Iris pigment epithelial cell (primary cell): ENCODE measurements at places on chromosomes 5 and 9.
A peak's percentile ranks its signal among the peaks of the same experiment; 100 is the strongest.

GRCh38 chr9:18545636-18546360 is 71.8 kb downstream of the ADAMTSL1 start:
- peak; percentile 28 for DNase-seq

DNA sequence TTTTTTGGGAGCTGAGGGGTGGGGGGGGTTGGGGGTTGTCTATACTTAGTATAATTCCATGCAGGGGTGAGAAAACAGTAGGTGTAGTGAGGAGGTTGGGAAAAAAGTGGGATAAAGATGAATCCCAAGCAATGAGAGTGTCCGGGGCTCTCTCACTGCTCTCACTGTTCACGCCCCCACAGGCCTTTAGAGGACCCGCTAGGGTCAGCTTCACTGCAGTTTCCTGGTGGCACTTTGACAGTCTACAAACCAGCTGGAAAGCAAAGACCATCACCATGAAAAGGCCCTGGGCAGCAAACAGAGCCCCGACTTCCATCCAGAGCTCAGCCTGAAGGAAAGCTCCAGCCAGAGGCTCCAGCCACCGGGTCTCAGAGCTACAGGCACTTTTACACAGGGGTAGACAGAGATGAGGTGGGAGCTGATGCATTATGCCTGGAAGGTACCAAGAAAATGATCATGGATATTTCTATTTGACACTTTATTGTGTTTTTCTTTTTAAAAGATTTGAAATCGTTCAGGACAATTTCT is 355.1 kb downstream of the ADAMTS6 start:
- no peak for DNase-seq

GRCh38 chr9:114864471-114864870 is 58.6 kb upstream of the TNFSF15 start:
- DNase-seq: no peak

DNA sequence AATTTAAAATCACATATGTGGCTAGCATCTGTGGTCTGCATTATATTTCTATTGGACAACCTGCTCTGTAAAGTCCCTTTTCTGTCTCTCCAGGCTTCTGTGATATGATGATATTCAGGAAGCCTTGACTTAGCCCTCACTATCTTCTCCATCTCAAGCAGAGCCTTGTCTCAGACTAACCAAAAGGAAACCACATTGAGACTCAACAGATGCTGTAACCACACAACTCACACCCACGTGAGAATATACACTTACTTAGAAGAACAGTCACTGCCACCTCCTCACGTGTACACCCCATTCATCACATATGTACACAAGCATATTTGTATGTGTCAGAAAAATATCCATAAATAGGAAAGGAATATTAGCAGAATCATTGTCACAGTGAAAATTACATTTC is 33.6 kb downstream of the HTR4 start:
- no peak for DNase-seq

DNA sequence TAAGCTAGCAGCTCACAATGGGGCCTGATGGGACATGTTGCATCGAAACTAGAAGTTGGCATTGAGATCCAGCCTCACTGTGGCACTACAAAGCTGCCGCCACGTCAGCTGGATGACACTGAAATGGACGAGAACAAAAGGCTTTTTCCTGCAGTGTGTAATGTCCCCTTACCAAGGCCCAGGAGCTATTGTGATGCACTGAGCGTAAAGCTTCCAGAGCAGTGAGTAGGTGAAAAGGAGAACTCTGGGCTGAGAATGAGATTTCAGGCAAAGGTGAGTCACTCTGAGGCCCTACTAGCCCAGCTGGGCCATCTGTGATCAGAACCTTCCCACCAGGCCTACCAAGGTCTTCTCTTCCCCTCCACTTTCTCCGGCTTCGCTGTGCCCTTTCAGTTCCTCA is 528.1 kb upstream of the KLF4 start:
- DNase-seq: no peak

DNA sequence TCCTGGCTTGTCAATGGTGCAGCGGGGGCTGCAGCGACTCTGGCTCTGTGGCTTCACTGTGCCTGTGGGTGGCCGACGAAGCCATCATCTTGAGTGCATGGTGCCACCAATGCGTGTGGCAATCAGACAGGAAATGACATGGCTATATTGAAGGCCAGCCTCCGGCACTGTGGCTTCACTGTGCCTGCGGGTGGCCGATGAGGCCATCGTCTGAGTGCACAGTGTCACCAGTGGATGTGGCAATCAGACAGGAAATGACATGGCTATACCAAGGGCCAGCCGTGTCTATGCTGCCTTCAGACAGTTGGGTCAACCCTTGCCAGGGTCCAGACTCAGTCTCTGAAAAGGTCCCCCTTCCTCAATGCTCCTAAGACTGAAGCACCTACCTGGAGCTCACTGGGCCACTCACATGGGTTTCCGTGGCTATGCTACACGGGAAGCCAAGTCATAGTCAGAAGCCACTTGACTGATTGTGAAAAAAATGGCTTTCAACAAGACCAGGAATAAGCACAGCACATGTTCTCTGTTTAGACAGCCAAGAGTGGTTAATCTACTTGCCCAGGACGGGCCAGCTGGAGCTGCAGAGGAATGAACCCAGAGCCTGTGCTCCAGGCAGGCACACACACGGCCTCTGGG is 67.5 kb upstream of the S1PR3 start:
- DNase-seq: no peak

- DNase-seq: no peak
Measured at GRCh38 chr5:8461543-8461942, 592.6 kb downstream of the MTRR start.

DNA sequence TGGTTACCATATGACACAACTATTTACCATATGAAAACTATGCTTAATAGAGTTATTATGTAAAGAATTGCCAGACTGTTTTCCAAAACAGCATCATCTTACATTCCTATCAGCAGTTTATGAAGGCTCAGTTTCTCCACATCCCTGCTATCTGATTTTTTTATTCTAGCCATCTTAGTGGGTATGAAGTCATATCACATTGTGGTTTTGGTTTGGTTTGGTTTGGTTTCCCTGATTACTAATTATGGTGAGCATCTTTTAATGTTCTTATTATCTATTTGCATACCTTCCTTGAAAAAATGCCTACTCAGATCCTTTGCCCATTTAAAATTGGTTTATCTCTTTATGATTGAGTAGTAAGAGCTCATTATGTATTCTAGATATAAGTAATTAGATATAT is 199.4 kb upstream of the NFIL3 start:
- DNase-seq: peak; percentile 11

DNA sequence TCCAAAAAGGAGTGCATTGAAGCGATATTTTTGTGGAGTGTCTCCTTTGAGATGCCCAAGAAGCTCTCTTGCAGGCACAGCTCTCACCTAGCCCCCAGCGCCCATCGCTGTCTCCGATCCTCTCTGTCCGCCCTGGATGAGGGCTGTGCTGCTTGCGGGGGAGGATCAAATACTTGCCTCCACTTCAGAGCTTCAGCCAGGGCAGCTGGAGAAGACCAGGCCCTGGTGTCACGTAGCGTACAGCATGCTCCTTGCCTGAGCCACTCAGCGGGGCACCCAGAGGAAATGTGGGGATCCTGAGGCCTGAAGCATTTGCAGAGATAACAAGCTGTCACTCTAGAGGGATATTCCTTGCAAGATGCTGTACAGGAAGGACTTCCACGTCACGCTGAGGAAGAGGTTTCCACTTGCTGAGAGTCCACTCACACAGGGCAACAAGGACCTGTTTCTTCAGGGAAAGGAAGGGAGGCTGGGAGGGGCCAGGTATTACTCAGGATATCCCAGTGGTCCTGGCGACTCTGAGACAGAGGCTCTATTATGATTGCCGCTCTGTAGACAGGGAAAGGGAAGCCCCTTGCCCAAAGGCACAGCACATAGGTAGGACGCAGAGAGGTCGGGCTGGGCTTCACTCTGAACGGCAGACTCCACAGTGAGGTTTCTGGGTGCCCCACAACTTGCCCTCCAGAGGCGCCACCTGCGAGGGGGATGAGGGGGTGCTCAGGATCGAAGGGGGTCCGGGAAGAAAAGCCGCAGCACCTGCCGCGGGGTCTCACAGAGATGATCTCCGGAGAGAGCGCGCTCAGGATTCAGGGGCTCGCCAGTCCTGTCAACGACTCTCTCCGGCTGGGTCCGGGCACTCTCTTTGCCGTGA is 64.0 kb downstream of the CRB2 start:
- no peak for DNase-seq

GRCh38 chr9:116985596-116985995 is 298.5 kb downstream of the TRIM32 start:
- no peak for DNase-seq

DNA sequence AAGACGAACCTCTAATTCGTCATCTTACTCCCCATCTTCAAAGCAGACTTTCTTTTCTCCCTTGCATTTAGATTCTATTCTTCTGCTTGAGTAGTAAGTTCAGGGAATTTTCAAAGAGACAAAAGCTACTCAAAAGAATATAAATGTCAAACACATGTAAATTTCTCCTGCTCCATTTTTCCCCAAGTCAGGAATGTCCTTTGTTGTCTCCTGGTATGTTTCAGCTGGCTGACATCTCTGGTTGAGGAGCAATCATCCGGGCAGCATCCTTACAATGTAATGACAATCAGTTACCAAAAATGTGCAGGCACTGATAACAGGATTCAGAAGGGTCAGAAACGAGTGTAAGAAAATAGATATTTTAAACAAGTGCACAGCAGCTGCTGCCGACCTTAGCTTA is 47.6 kb upstream of the PPP1R2B start:
- no peak for DNase-seq

DNA sequence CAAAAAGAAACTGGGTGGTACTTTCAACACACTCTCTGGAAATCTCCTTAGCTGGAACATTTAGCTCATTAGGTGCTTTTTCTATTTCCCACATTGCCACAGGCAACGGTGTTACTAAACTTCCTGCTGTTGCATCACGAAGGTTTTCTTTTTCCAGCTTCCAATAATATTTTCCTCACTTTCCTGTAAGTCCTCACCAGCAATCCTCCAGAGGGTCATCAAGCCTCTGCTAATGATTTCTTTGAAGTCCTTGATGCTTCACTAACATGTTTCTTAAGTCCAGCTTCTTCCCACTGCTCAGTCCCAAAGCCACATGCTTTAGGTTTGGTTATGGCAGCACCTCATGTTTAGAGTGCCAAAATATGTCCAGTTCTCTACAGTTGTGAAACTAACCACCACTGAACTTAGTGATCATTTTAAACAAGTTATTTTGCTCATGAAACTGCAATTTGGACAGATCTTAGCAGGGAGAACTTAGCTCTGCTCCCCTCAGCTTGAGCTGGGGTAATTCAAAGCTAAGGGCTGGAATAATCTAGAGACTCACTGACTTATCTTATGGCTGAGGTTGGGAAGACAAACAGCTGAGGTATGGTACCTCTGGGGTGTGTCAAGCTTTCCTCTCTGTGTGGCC is 39.9 kb upstream of the RETREG1 start:
- peak; percentile 47 for DNase-seq

DNA sequence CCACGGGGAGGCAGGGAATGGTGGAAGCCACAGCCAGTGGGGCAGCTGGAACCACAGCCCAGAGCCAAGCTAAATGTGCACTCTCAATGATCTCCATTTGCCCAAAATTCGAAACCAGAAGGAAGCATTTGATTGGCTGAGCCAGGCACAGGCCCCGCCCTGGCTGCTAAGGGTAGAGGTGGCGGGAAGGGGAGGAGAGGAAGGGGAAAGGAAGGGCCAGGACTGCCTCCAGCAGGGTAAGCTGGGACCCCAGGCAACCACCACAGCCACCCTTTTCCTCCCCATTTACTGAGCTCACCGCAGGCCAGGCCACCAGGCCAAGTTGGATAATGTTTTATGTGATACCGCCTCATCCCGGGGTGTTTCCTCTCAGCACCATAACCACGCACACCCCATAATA is 100.3 kb upstream of the RAPGEF1 start:
- no peak for DNase-seq
